AG08396 (cell line): ENCODE measurements at places on chromosomes 13 and 19.
A peak's percentile ranks its signal among the peaks of the same experiment; 100 is the strongest.

DNA sequence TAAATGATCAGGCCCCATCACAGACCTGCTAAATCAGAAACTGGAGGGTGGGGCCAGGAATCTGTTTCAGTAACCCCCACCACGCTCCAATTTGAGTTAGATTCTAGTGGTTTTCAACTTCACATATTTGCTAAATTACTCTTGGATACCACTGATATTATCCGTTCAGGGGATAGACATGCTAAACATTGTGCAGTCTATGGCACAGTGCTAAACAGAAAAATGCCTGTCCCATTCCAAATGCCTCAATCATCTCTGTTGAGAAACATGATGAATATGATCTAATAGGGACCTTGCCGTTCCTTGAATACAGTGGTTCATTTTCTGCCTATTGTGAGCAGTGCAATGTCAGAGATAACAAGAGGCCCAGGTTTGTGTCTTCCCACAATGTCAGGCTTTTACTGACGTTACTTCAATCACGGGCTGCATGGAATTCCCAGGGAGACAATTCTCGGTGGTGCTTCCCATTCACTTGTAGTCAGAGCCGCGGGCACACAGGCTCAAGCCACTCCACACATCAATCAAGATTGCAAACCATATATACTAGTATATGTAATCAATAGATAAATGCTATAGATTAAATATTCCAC is 52.7 kb downstream of the MYO16 start:
- DNase-seq = no peak

GRCh38 chr19:9672893-9673292 is 2.0 kb downstream of the ZNF562 start:
- no peak for DNase-seq

DNA sequence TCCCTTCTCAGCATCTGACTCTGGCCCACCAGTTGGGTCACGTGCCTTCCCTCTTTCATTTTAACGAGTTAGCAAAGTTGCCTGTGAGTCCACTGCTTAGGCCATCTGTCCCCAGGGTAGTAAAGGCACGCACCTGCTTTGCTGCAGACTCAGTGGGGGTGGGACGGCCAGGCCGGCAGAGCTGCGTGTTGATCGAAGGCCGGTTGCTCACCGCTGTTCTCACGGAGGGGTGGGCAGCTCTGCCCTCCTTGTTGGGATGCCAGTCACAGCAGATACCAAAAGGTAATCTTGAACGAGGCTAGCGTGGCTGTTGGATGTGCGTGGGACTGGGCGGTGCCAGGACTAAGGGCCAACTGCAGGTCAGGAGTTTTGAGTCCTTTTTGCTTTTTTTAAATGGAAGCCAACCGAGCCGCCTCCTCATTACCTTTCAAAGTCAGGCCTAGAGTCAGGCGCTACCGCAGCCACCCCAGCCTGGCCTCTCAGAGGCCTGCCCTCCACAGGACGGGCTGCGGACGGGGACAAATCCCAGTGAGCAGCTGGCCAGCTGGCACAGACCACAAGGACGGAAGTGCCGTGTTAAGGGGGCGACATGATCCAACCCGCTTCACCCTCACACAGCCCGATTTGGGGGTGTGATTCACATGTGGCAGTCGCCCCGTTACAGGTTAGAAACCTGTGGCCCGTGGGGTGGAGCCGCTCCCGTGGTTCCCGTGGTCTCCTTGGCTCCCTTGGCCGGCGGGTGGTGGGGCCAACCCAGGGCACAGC is 20.6 kb downstream of the ADPRHL1 start:
- DNase-seq = no peak

DNA sequence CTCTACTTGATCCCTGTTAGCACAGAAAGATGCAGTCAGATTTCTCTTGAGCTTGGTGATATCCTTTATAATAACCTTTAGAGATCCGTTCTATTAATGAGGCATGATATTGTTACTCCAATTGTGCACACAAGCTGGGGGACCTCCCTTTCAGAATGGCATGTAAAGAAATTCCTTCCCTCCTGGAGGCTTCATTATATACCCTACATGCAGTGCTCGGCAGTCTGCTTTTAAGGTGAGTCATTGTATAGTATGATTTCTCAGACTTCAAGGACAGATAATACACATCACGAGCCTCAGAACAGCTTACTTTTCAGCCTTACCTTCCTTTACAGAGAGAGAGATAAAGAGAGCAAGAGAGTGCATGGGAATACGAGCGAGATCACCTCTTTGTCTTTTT is 261.3 kb downstream of the ATP8A2 start:
- no peak for DNase-seq

- DNase-seq = no peak
These were observed 63.6 kb downstream of the RGCC start for GRCh38 chr13:41520660-41521630.

- DNase-seq = no peak
These were observed 79.5 kb downstream of the PCDH9 start for GRCh38 chr13:67150608-67151007.

- DNase-seq = no peak
These were observed 218.3 kb downstream of the DCLK1 start for GRCh38 chr13:35912841-35913240.

GRCh38 chr13:45809801-45810394 is 41.7 kb downstream of the SIAH3 start:
- DNase-seq = no peak

DNA sequence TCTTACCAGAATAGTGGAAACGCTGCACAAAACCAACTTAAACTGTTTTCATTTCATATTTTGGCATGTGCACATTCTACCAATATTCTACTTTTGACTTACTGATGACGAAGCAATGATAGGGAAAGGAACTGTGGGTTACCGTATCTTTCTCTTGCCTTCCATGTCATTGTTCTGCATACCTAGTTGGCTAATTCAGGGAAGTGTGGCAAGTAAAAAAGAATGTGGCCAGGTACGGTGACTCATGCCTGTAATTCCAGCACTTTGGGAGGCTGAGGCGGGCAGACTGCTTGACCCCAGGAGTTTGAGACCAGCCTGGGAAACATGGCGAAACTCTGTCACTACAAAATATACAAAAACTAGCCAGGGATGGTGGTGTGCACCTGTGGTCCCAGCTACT is 108.2 kb downstream of the SIPA1L3 start:
- no peak for DNase-seq

DNA sequence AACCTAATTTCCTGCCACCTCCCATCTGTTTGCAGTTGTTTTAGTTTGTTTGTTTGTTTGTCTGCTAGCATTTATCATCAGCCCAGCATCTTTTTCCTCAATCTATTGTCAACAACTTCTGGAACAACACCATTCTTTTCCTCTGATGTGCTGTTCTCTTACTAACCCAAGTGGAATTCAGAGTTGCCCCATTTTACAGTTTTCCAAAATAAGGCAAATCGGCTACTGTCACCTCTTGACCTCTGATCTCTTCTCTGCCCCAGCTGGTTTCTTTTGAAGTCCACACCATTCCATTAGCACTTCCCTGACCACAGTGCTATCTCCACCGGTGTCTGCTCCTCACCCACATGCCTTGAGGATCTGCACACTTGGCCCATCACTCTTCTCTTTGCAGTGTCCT is 102.4 kb downstream of the EFNB2 start:
- DNase-seq = no peak

- DNase-seq = no peak
These were observed 3.6 kb downstream of the NACC1 start for GRCh38 chr19:13121551-13122274.

- no peak for DNase-seq
These were observed 326.6 kb downstream of the NDFIP2 start for GRCh38 chr13:79807554-79807953.

DNA sequence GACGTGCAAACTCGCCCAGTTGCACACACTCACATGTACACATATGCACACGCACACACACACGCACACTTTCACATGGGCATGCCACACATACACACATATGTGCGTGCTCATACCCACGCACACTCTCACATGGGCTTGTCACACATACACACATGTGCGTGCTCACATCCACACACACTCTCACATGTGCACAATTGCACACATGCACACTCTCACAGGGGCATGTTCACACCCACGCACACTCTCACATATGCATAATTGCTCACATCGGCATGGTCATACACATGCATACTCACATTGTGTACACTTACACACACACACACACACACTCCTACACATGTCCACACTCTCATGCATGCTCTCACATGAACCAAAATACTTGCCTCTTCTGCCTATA is 32.8 kb upstream of the PEPD start:
- DNase-seq = no peak

- peak; percentile 26 for DNase-seq
These were observed 35.9 kb upstream of the ZSCAN5A start for GRCh38 chr19:56350416-56351045.

GRCh38 chr13:111114362-111115060 is 599 bp upstream of the ARHGEF7 start:
- DNase-seq = peak; percentile 58

- DNase-seq = no peak
These were observed 18.5 kb upstream of the COLGALT1 start for GRCh38 chr19:17536955-17537354.

DNA sequence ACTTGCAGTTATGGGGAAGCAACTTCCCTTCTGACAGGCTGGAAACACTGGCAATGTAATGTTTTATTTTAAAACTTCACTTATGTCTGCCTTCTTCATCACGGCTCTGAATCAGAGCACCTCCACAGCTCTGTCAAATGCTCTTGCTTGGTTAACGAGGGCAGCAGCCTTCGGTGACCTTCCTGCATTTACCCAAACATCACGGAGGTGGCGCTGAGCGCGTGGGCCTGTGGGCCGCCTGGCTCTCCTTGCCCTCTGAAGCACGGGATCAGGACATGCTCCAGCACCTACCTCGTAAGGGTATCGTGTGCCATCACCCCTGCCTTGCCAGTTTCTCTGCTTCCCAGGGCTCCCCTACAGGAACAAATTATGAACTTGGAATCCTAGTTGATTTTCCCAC is 310.0 kb downstream of the TEX29 start:
- no peak for DNase-seq

- no peak for DNase-seq
These were observed 192.8 kb upstream of the IRS2 start for GRCh38 chr13:109979228-109979627.

DNA sequence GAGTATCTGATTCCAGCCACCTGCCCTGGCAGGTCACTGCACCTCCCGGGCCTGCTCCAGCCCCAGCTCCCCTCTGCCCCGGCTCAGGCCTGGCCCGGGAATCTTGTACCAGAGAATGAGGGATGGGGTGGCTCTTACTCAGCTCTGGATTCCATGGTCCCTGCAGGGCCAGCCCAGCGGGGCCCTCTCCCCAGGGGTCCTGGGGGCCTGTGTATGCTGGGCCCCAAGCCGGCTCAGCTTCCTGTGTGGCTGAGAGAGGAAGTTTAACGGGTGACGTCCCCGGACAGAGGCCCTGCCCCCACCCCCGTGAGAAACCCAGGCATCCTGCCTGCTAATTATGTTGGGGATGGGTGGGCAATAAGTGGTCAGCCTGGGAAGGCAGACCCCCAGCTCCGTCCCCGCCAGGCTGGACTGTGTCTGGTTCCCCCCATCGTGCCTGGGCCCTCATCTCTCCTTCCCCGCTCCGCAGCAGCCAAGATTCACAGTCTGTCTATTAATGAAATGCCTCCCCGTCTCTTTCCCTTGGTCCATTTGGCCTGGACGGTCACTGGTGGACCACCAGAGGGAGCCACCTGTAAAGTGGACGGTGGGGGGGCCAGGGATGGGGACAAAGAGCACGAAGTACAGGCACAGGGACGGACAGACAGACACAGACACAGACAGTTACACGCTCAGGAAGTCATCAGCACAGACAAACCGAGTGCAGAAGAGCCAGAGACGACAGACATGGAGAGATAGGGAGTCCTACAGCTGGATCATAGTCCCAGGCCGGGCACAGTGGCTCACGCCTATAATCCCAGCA is at the start of gene DENND1C:
Gene DENND1C, minus strand, starts transcription at position 247 of the 802 bp plus-strand sequence. Its CDS starts 92 bp downstream, at position 155.
- peak; percentile 21 for DNase-seq

DNA sequence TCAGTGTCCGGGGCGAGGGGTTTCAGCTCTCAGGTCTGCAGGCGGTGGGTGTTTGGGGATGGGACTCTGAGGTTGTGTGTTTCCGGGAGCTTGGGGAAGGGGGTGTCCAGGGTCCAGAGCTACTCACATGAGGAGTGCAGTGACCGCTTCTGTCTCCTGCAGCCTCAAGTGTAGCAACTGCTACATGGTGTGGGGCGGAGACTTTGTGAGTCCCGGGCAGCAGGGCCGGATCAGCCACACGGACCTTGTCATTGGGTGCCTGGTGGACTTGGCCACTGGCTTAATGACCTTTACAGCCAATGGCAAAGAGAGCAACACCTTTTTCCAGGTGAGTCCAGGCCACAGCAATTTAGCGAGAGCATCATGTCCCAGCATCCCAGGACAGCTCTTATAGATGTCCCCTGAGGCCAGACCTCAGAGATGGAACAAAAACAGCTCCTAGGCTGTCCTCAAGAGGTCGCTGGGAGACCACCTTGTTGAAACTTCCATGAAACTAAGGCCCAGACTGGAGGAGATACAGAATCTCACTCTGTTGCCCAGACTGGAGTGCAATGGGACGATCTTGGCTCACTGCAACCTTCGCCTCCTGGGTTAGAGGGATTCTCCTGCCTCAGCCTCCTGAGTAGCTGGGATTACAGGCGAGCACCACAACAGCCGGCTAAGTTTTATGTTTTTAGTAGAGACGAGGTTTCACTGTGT is 44.9 kb downstream of the RYR1 start:
- no peak for DNase-seq

DNA sequence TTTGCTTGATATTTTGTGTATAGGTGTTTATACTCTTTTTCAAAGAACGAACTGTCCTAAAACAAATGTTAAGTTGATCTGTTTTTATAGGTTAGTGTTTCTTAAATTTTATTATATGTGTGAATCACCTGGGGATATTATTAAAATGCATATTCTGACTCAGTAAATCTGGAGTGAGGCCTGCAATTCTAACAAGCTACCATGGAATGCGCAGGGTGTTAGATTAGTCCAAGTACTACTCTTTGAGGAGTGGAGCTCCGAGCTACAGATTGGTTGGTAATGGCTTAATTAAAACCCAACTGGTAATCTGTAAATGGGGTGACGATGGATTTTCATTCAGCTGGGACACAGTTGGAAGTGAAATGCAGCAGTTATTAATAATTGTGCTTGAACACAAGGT is 214.1 kb upstream of the UFM1 start:
- no peak for DNase-seq

DNA sequence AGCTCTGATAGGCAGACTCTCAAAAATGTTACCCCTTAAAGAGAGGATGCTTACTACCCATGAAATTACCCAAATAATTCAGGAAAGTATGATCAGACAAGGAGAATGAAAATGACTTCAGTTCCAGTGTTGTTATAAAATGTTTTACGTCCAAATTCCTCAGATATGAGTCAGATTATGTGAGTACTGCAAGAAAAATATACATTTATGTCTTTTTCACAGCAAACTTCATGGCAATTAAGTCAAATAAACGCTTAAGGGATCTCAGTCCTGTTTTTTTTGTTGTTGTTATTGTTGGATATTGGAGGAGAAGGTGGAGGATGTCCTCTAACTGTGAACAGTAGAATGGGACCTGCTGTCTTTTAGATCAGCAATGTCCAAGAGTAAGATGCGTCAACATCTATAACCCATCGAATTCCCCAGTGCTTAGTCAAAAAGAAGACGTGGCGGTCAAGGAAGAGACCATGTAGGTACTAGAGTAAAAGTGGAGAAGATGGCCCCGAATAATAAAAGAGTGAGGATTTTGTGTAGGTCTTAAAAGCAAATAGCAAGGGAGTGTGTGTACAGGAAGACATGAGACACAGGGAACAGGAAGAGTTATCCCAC is 215.4 kb upstream of the IRS2 start:
- no peak for DNase-seq

GRCh38 chr13:63774133-63774532 is 2358.5 kb upstream of the PCDH20 start:
- DNase-seq = no peak
